Left forelimb (tissue), 1 donor: ENCODE measurements at places on chromosomes 3 and 15.

GRCh38 chr3:123750659-123751420 is 133.3 kb downstream of the MYLK start:
- DNase-seq = no peak

- DNase-seq = no peak
Observed at GRCh38 chr15:45181491-45182285, 6.1 kb downstream of the SHF start.

DNA sequence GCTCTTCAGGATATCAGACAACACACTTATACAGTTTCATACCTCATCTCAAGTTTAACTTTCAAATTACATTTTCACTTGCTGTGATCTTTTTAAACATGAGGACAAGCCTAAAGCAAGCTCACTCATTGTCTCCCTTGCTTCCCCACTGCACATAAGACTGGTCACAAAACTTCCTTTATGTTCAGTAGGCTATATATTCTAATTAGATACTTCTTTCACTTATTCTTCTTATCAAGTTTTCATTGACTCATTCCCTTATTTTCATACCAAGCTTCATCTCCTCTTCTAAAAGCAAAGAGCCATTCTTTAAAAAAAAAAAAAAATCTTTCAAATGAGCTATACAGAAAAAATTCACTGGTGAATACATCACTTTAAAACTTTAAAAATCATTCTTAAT is 62.6 kb downstream of the ESYT3 start:
- DNase-seq = no peak

- DNase-seq = no peak
Observed at GRCh38 chr15:52857937-52858781, 68.0 kb upstream of the ONECUT1 start.
